H9 (cell line): ENCODE measurements at places on chromosomes 6 and 20. TPM values are rescaled to one million over a fixed set of nuclear protein-coding genes. Genes with fewer than 3 reads are reported as not detected.

GRCh38 chr20:37290158-37290810, 829 bp downstream of the MANBAL start:
- H3K4me1 ChIP-seq: no peaks in the 10 kb centered on the region
- peak overlapping the region; percentile 12 for H3K27ac ChIP-seq
- no peaks in the 10 kb centered on the region for H3K27me3 ChIP-seq
- peak overlapping the region; percentile 89 for H3K4me3 ChIP-seq
- DNase-seq: no peak

- no peak overlapping the region for H3K4me3 ChIP-seq
- no peak overlapping the region for H3K27ac ChIP-seq
- no peaks in the 10 kb centered on the region for H3K4me1 ChIP-seq
- peaks cover 21% of the 10 kb centered on the region for H3K36me3 ChIP-seq
Observed at GRCh38 chr20:13571662-13572061, 67.1 kb downstream of the TASP1 start.

DNA sequence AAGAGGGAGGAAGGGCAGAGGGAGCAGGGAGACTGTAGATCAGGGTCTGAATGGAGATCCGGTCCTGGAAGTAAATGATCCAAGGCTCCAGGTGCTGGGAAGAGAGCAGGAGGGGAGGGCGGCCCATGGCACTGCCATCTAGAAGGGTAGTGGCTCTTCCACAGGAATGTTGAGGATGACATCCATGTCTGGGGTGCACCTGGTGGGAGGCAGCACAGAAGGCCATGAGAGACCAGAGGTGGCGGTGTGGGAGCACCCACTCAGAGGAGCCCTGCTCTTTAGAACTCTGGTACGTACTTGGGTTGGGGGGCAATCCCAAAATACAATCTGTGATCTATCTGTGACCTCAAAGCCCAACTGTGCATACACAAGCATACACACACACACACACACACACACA, 13.5 kb downstream of the DEFB132 start:
- peaks cover 10% of the 10 kb centered on the region for H3K36me3 ChIP-seq
- no peak overlapping the region for H3K27ac ChIP-seq
- H3K4me1 ChIP-seq: no peaks in the 10 kb centered on the region
- H3K27me3 ChIP-seq: peaks cover 3% of the 10 kb centered on the region; the same call in 1 of the 2 replicates
- H3K4me3 ChIP-seq: no peak overlapping the region

DNA sequence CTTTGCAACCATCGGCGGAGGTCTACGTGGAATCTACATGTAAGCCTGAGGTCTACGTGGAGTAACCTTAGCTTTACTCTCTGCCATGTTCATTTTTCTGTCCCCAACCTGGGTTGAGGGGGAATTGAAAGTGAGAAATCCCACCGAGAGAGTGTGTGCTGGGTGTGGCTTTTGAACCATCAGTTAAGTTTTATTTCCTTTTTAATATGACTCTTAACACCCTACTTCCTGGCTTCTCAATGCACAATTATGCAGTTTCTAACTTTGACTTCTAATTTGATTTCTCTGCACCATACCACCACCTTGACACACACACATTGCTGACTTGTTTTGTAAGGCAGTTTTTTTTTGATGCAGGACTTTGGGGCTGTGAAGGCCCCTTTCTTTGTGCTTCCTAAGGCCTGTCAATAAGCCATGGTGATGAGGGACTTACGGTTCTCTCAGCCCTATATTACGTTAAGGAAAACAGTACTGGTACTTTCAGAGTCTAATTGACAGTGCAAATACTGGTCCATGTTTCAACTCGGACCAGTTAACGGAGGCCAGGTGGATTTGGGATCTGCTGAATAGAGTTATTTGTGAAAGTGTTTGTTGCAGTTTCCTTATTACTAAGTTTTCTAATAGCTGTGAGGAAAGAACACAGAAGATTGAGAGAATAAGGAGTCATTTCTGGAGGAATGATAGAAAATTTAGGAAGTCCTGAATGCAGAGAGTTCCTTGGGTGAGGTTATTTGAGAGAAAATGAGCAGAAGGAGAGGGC, 206.5 kb downstream of the JARID2 start:
- no peak overlapping the region for H3K27ac ChIP-seq
- H3K27me3 ChIP-seq: no peaks in the 10 kb centered on the region

MLIP gene
- not detected in 2 replicates for total RNA-seq

DNA sequence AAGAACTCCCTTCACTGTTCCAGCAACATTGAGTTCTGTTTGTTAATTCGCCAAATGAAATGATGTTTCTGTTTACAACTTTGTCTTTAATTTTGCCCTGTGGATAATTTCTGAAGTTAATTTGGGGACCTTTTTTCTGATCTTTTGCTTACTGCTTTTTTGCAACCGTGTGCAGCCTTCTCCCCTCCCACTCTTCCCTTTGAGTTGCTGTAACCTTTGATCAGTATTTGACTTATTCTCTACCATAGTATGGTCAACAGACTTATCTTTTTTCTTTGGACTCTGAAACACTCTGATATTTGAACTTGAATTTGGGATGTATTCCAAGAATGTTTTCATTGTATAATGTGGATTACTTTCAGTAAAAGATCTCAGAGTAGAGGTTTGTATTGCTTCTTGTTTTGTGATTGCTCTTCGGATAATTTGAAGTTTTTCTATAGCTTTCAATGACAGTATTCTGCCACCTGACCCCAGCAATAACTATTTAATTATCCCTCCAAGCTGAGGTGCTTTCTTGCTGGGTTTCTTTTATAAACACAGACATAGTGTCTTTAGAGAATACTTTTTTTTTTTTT, 46.2 kb downstream of the LRRN4 start:
- no peak for DNase-seq
- no peaks in the 10 kb centered on the region for H3K27me3 ChIP-seq
- peaks cover 28% of the 10 kb centered on the region for H3K36me3 ChIP-seq
- peak overlapping the region; percentile 96 for H3K4me3 ChIP-seq
- no peak overlapping the region for H3K27ac ChIP-seq

PTPRK gene
- 44.4 and 47.9 TPM in 2 replicates for total RNA-seq

GABRR1 gene
- total RNA-seq: 0.26 and 0.33 TPM in 2 replicates

DNA sequence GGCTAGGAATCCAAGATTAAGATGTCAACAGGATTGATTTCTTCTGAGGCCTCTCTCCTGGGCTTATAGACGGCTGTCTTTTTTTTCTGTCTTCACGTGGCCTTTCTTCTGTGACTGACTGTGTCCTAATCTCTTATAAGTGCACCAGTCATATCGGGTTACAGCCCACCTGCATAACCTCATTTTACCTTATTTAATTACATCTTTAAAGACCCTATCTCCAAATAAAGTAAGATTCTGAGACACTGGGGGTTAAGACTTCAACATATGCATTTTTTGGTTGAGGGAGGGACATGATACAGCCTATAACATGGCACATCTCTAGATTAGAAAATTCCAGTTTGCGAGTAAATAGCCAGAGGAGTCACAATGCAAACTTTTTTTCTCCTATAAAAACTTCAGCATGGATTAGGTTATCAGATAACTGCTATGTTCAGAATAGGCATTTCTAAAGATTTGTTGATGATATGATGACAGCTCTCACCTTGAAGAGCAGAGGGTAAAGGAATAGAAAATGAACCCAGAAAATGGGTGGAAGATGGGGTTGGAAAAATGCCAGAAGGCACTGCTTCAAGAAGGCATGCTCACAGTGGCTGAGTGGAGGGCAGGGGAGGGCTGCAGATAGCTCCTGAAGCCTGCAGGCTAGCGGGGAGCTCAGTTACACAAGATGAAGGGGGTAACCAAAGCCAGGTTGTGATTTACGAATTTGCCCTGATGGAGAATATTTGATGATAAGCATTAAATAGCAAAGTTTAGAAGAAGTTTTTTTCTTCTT, 8.7 kb upstream of the PDE7B start:
- H3K27ac ChIP-seq: no peak overlapping the region
- H3K4me1 ChIP-seq: no peaks in the 10 kb centered on the region; the same call in 1 of the 2 replicates
